Caco-2 (cell line): ENCODE measurements at places on chromosomes 12 and 14.

- peaks cover 9% of the 10 kb centered on the region for H3K4me1 ChIP-seq
- H3K27ac ChIP-seq: no peak overlapping the region
- H3K4me3 ChIP-seq: no peak overlapping the region
- DNase-seq: no peak
Observed at GRCh38 chr12:55847033-55847432, 4.3 kb upstream of the MMP19 start.

DNA sequence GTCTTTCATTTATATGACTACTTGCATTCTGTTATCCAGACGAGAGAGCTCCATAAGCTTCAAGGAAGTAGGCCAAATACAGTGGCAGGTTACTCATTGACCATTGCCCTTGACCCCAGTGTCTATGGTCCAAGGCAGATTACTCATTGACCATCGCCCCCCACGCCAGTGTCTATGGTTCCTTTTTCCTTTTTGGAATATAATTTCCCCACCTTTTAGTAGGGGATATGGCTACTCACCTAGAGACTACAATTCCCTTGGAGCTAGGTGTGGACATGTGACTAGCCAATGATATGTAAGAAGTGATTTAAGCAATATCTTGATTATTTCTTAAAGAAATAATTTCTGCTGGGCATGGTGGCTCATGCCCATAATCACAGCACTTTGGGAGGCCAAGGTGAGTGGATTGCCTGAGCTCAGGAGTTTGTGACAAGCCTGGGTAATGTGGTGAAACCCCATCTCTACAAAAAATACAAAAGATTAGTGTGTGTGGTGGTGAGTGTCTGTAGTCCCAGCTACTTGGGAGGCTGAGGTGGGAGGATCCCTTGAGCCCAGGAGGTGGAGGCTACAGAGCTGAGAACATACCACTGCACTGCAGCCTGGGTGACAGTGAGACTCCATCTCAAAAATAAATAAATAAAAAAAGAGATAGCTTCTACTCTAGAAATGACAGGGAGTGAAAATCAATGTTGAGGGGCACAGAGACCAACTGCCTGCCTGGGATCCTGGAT lies 32.6 kb downstream of the SIX4 start:
- no peaks in the 10 kb centered on the region for H3K36me3 ChIP-seq
- DNase-seq: no peak
- H3K27me3 ChIP-seq: no peaks in the 10 kb centered on the region
- H3K27ac ChIP-seq: no peak overlapping the region
- no peak overlapping the region for H3K4me3 ChIP-seq

- H3K4me3 ChIP-seq: peak overlapping the region; percentile 40
- DNase-seq: peak; percentile 79
- H3K36me3 ChIP-seq: no peaks in the 10 kb centered on the region
- H3K27ac ChIP-seq: no peak overlapping the region
Observed at GRCh38 chr12:31117203-31118011, 43.7 kb downstream of the DDX11 start.

GRCh38 chr12:128660532-128661225 lies 163.1 kb downstream of the SLC15A4 start:
- no peak for DNase-seq
- H3K4me3 ChIP-seq: no peak overlapping the region
- H3K27me3 ChIP-seq: no peaks in the 10 kb centered on the region

DNA sequence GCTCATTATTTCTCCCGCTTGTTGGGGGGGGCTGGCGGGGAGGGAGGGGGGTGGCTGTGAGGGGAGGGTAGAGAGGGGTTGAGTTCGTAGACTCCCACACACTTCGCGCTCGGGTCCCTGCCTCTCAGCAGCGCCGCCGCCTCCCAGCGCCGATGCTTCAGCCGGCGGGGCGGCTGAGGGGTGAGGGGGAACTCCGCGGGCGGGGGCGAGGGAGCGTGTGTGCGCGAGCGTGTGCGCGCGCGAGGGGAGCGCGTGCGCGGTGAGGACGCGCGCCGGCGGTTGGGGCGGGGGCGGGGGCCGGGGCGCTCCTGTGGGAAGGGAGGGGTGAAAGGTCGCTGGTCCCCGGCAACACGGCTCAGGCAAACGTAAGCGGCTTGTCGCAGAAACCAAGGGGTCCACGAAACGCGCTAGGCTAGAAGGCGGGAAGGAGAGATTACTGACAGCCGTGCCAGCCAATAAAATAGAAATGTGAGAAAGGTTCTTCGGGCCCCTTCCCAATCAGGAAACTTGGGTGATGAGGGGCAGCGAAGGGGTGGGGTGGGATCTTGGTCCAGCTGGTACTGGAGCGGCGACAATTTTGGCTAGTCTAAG lies 343 bp upstream of the NOVA1 start:
- peak; percentile 65 for DNase-seq
- H3K4me3 ChIP-seq: peak overlapping the region; percentile 49
- peak overlapping the region; percentile 60 for H3K27ac ChIP-seq
- no peaks in the 10 kb centered on the region for H3K36me3 ChIP-seq
- H3K4me1 ChIP-seq: no peaks in the 10 kb centered on the region

GRCh38 chr12:81187686-81188085 lies 109.8 kb downstream of the ACSS3 start:
- no peak overlapping the region for H3K4me3 ChIP-seq
- H3K27ac ChIP-seq: no peak overlapping the region
- no peaks in the 10 kb centered on the region for H3K27me3 ChIP-seq
- H3K36me3 ChIP-seq: no peaks in the 10 kb centered on the region
- DNase-seq: no peak
- H3K4me1 ChIP-seq: no peaks in the 10 kb centered on the region

DNA sequence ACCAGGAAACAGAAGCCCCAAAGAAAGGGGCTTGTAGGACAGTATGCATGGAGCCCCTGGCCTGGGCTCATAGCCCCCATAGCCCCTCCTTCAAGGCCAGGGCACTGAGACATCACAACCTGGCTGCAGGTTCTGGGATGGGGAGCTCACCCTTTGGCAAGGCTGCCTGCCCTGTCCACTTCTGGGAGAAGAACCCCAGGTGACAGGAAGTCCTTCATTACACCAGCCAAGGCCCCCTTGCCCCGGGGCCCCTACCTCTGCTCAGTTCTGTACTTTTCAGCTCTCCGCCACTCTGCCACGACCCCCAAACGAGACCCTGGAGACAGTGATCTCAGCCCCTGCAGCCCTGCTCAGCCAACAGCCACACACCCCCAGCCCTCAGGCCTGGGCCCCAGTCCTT lies 223.2 kb upstream of the RTL1 start:
- H3K4me3 ChIP-seq: no peak overlapping the region
- no peaks in the 10 kb centered on the region for H3K36me3 ChIP-seq
- H3K4me1 ChIP-seq: no peaks in the 10 kb centered on the region
- DNase-seq: no peak

GRCh38 chr14:89955022-89955744 lies 544 bp upstream of the TDP1 start:
- peak overlapping the region; percentile 92 for H3K4me3 ChIP-seq
- DNase-seq: no peak

- DNase-seq: no peak
- H3K27me3 ChIP-seq: no peaks in the 10 kb centered on the region
- H3K36me3 ChIP-seq: peaks cover 4% of the 10 kb centered on the region; the same call in 1 of the 2 replicates
- H3K4me1 ChIP-seq: no peaks in the 10 kb centered on the region
- peak overlapping the region; percentile 14 for H3K27ac ChIP-seq
- no peak overlapping the region for H3K4me3 ChIP-seq
Observed at GRCh38 chr12:19482551-19483109, 43.3 kb downstream of the AEBP2 start.

DNA sequence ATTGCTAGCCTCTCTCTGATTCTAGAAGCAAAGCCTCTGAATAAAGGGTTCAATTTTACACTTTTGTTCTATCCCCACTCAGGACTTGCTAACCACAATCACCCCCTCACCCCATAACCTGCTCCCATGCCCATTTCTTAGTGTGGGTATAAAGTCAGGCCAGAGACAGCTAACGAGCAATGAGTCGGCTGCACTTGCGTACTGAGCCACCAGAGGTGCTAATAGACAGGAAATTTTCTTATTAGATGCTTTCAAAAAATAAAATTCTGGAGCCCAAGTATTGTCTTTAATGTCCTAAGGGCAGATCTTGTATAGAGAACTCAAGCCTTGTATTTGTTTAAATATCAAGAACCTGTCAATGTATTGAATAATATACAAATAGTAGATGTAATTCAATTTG lies 256.9 kb downstream of the SYT1 start:
- H3K4me1 ChIP-seq: no peaks in the 10 kb centered on the region
- H3K4me3 ChIP-seq: no peak overlapping the region
- H3K27me3 ChIP-seq: no peaks in the 10 kb centered on the region
- no peaks in the 10 kb centered on the region for H3K36me3 ChIP-seq
- DNase-seq: peak; percentile 16
